ENCODE measurements at places on chromosomes 6 and 20.

GRCh38 chr20:10789386-10789785 lies 115.6 kb upstream of the JAG1 start:
- no peak for DNase-seq

- no peak for DNase-seq
Observed at GRCh38 chr20:38590676-38591473, 9.9 kb downstream of the ADIG start.

DNA sequence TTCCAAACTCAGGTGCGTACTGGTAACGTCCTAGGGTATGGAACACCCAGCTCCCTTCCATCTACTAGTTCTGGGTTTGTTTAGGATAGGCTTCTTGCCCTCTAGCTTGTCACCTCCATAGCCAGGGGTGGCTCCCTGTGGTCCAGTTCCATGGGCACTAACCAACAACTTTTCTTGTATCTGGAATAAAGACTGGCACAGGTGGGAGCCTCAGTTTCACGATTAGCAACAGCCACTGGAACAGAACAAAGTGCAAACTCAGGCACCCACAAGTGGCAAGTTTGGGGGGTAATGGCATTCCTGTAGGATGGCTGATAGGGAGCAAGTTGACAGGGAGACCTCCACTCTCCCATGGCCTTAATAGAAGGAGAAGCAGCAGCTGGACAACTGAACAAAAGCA lies 5.6 kb upstream of the APMAP start:
- no peak for DNase-seq

GRCh38 chr6:116402108-116402937 lies 31.6 kb downstream of the DSE start:
- no peak for DNase-seq

DNA sequence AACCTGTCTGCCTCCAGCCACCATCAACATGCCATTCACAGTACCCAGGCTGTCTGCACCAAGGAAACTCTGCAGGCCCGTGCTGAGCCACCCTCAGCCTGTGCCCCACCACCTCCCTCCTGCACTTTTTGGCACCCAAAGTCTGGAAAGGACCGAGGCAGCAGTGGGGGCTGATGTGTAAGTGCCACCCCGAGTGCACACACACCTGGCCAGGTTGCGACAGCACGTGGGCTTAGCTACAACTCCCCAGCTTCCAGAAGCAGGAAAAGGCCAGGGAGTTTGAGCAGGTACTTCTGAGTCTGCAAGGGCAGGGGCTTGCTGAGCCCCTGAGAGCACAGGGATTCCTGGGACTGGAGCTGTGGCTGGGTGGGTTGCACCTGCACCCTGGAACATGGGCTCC lies 303.3 kb upstream of the OPRM1 start:
- no peak for DNase-seq

DNA sequence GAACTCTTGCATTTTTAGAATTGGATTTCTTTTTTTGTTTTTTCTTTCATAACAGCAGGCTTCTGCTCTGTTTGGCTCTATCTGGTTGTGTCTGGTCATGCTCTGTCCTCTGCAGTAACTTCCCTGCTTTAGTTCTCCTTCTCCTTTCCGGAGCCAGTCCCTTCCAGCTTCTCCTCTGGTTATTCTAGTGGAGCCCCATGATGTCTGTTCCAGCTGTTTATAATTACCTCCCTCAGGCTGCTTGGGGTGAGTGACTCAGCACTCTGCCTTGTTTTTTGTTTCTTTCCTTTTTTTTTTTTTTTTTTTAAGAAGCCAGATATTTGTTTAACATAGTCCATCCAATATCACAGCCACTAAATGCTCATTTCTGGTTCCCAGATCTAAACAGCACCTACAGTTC lies 409.6 kb downstream of the MAFB start:
- DNase-seq: no peak

Measured in Peyer's patch (tissue), 4 donors.